NCI-H345 (cell line): ENCODE measurements at places on chromosomes 4 and X.

DNA sequence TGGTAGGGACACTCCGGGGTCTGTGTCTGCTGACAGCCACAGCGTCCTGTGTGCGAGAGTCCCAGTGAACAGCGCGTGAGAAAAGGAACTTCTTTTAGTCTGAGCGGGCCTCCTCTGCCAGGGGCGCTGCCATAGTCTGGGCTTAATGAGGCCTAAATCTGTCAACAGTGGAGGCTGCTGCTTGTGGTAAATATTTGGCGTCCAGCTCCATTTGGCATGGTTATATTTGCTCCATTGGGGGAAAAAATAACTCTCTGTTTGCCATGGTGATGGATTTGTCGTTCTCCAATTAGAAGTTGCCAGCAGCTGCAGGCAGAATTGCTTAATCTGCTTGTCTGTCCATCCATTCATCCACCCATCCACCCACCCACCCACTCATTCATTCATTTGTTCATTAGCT is 71.4 kb upstream of the PSAPL1 start:
- peak; percentile 54 for DNase-seq

GRCh38 chrX:105299286-105299685 is 78.8 kb upstream of the TEX13A start:
- DNase-seq: no peak

DNA sequence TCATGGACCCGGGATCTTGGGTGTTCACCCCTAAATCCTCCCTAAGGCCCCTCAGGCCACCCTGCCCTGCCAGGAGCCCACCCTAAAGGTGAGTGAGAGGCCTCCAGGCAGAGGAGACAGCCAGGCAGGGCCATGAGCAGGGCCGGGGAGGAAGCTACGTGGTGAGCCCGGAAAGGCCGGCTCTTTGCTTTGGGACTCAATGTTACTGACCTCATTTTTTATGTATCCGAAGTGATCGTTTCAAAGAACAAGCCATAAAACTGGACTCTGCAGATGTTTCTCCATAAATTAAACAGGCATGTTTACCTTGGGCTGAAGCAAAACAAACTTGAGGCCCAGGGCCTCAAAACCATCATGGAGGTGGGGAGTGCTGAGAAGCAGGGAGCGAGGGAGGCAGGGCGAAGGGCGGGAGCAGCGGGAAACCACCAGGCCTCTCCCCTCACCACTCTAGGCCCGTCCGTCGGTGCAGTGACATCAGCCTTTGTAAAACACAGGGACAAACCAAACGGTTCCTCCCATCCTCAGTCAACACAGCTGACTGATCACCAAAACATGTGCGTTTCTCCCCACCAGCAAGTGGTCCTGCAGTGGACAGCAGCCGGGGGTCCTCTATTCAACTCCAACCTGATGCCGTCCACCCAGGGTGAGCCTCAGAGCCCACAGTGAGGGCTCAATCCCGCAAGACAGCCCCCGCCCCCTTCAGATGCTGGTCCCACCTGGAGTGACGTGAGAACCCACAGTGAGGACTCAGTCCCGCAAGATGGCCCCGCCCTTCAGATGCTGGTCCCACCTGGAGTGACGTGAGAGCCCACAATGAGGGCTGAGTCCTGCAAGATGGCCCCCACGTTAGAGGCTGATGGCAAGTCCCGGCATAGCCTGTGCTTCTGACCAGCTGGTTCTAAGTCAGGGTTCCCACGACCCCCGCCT is 102.9 kb upstream of the LRPAP1 start:
- no peak for DNase-seq

DNA sequence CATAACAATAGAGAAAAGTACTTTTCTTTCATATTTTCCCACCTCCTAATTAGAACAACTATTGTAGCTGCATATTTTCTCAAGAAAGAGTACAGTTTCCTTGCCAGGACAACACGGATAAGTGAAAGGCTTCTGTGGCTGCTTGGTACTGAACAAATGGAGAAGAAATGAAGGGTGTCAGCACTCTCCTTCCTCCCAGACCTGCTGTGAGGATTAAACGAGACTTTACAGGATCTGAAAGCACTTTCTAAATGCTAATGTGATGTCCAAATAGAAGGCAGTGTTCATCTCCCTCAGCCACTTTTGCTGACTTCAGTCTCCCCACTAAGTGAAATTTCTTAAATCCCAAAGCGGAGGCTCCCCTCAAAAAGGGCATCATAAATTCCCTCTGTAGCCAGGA is 13.9 kb downstream of the NIPAL1 start:
- no peak for DNase-seq

DNA sequence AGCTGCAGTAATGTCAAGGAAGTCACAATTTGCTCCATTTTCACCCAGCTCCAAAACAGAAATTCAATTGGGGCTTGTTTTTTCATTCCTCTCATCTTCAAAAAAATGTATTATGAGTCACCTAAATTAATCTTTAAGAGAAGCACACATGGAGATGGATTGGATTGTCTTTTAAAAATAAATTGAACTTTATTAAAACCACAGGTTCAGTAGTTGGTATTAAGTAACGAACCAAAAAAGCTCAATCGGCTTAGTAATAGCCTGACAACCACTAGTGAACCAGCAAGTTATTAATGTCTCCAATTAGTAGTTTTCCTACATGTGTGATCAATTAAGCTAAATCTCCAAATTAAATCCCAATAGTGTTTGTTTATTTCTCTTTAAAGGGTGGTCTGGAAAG is 283.5 kb upstream of the GIMD1 start:
- no peak for DNase-seq

DNA sequence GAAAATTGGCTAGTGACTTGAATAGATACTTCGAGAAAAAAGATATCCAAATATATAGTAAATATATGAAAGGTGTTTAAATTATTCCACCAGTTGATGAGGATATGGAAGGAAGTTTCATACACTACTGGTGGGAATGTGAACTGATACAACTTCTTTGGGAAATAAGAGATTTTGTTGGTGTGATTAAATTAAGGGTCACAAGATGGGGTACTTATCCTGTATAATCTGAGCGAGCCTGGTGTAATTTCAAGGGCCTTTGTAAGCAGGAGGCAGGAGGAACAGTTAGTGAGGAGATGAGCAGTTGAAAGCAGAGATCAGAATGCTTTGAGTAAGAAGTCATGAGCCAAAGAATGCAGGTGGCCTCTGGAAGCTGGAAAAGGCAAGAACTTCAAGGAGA is 192.2 kb downstream of the KCTD8 start:
- no peak for DNase-seq

DNA sequence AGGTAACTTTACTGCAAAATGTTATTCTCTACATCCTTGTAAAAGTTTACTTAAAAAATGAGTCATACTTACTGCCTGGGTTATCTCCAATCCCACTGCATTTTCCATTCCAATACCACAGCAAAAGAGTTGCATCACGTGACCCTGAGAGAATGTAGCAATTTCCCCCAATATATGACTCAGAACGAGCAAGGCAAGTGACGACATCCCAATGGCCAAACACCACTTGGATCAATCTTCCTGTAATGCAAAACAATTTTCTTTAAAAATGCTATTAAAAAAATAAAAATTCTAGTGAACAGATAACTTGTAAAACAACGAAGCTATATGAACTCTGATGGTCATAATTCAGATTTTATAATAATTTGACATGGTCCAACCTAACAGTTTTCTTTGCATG is 224.3 kb downstream of the DCLK2 start:
- no peak for DNase-seq

- no peak for DNase-seq
Measured at GRCh38 chr4:26088433-26088928, 174.5 kb downstream of the SMIM20 start.

DNA sequence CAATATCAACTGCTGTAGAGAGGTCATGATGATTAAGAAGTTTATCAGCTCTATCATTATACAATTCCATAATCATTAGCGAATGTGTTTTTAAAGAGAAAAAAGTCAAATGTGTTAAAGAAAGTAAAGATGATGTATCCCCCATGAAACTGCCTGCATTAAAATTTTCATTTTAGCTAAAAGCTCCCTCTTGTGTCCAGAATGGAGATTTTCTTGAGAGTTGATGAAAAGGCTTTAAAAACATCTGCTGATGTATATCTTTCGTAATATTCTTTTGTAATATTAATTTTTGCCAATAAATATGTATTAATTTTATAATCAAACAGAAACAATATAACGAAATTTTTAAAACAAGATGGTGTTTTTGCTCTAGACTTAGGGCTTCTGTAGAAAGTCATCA is 52.1 kb upstream of the LHFPL1 start:
- no peak for DNase-seq
